ENCODE measurements at places on chromosomes 12 and 14. TPM values are rescaled to one million over a fixed set of nuclear protein-coding genes. Genes with fewer than 3 reads are reported as not detected.

ASPG gene
- total RNA-seq = 0.03 TPM

CLEC4C gene
- not detected for total RNA-seq

ZFP36L1 gene
- total RNA-seq = 177 TPM

PKP2 gene
- total RNA-seq = 9.3 TPM
